Spleen (tissue), 13 donors: ENCODE measurements at places on chromosomes 11 and 22. TPM values are rescaled to one million over a fixed set of nuclear protein-coding genes. Genes with fewer than 3 reads are reported as not detected.

GRCh38 chr11:133115099-133115498, 417.2 kb downstream of the OPCML start:
- DNase-seq, result no peak

DNA sequence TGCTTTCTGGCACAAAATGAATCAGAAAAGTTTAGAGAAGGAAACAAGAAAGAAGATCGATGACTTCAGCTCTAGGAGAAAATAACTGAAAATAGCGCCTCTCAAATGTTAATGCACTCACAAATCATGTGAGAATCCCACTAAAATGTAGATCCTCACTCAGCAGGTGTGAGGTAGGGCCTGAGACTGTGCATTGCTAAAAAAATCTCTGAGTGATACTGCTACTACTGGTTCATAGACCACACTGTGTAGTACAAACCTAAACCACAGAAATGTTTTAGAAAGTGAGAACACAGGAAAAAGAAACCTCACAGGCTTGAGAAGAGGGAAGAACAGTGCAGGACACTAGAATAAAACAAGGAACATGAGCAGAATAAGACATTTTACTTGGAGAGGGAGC, 2.0 kb downstream of the OR8D4 start:
- DNase-seq, result no peak

GRCh38 chr11:47991266-47991830, 11.0 kb downstream of the PTPRJ start:
- DNase-seq, result no peak

- no peak for DNase-seq
Measured at GRCh38 chr22:30314915-30315314, 11.8 kb downstream of the TBC1D10A start.

DNA sequence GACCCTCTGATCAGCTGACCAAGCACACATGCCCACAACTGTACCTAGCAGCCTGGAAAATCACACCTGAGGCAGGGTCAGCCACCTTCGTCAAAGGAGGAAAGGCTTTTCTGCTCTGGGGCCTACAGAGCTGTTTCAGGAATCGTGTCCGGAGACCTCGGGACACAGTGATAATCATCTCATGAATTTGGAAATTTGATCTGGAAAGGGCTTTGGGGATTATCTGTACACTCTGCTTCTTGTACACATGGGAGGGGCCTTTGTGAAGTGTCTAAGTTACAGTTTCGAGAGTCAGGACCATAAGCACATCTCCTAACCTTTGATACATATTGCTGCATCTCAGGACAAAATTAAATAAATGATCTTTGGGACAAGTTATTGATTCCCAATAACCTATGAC, 1421.2 kb upstream of the TENM4 start:
- DNase-seq, result no peak

Gene KRTAP5-1
- not detected for total RNA-seq

DNA sequence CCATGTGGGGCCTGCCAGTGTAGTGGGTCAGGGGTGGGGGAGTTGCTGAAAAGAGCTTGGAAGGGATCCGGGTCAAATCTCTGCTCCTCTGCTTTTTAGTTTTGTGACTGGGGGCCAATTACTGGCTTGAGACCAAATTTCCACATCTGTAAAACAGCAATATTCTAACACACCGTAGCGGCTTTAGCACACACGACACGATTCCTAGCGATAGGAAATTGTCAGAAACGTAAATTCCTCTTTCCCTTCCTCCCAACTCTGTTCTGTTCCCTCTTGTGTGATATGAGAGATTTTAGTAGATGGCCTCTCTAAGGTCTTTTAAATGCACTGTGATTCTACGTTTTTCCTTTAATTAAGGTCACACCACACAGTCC, 71.9 kb downstream of the MICAL2 start:
- no peak for DNase-seq
